ENCODE measurements at places on chromosomes 6 and 20.

GRCh38 chr20:35618263-35619131 is 2.9 kb downstream of the SPAG4 start:
- DNase-seq = no peak

DNA sequence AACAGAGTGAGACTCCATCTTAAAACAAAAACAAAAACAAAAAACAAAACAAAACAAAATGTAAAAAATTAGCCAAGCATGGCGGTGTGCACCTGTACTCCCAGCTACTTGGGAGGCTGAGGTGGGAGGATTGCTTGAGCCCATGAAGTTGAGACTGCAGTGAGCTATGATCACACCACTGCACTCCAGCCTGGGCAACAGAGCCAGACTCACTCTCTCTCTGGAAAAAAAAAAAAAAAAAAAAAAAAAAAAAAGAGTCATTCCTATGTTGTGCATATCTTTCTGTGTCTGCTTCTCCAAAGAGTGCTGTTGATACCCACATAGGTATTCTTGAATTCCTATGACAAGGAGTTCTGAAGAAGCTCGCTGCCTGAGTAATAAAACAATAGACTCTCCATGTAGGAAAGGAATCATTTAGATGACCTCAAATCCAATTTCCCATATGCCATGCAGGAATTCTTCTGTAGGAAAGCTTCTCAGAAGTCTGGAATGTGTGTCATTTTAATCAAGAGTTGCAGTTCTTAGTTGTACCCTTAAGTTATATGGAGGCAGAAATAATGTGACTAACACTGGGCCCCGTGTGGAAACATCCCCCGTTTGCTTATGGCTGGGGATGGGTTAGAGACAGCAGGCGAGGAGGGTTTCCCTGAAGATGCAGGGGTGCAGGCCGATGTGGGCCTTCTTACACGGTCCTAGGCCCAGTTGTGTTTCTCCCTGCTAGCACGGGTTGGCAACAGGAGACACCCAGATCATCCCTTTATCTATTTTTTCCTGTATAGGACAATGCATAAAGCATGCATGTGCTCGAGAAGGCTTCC is 79.4 kb downstream of the ZDHHC14 start:
- DNase-seq = no peak

GRCh38 chr6:33201935-33202334 is 1.3 kb downstream of the SLC39A7 start:
- DNase-seq = no peak

DNA sequence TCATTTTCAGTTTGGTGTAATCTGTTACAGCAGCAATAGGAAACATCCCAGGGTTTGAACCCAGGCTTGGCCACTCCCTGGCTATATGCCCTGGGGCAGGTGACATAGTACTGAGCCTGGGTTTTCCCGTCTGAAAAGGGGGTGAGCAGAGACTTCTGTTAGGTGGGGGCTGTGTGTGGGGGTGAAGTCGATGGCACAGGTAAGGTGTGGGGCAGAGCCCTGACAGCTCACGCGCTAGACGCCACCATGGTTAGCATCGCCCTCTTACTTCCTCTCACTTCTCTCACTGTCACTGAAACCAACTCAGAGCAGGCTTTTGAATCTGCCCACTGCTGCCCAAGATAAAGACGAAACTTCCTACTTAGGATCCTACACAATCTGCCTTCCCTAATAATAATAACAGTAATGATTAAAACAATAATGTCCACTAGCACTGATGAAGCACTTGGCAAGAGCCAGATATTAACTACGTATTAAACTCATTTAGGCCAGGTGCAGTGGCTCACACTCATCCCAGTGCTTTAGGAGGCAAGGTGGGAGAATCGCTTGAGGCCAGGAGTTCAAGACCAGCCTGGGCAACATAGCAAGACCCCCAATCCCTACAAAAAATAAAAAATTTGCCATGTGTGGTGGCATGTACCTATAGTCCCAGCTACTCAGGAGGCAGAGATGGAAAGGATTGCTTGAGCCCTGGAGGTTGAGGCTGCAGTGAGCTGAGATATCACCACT is 117.9 kb upstream of the PTPN1 start:
- DNase-seq = no peak

DNA sequence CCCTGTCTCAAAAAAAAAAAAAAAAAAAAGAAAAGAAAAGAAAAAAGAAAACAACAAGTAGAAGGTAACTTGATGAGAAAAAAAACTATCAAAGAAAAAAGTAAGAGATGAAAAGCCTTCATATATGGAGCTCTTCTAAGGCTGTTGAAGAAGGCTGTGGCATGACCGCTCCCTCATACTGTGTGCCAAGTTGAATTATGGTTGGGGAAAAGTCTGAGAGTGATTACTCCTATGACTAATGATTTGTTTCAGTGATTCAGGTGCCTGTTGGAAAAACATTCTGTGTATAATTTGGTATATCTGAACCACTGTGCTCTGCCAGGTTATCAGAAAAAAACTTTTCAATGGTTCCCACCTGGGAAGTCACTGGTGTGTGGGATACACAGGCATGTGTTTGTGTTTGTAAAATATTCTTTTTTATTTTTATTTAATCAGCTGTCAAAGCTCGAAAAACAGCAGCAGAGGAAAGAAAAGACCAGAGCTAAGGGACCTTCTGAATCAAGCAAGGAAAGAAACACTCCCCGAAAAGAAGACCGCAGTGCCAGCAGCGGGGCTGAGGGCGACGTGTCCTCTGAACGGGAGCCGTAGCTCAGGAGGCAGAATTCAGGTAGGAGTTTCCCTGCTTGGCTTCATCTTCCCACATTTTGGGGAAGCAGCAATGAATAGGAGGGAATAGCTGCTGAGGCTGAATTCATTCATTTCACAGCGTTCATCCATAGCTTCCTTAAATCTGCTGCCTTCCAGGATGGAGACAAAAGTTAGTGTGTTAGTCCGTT is 69.7 kb upstream of the SCP2D1 start:
- no peak for DNase-seq

- DNase-seq = no peak
Measured at GRCh38 chr6:157223511-157223910, 99.8 kb downstream of the TMEM242 start.

DNA sequence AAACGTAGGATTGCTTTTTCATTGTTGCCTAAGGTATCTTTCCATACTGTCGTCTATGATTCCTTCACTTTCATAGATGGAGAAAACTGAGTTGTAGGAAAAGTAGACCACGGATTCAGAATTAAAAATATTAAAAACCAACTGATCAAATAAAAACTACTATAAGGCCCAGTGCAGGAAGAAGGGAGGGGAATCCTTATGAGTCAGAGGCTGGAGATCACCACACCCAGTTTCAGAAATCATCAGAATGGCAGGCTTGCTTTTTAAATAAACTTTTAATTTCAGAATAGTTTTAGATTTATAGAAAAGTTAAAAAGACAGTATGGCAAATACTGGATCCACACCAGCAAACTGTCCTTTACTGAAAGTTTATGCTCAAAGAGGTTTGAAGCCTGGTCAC is 32.0 kb upstream of the POPDC3 start:
- no peak for DNase-seq

- no peak for DNase-seq
Measured at GRCh38 chr6:35247642-35248231, 11.8 kb upstream of the ZNF76 start.

- DNase-seq = no peak
Measured at GRCh38 chr6:158013904-158014504, 32.3 kb downstream of the SYNJ2 start.

DNA sequence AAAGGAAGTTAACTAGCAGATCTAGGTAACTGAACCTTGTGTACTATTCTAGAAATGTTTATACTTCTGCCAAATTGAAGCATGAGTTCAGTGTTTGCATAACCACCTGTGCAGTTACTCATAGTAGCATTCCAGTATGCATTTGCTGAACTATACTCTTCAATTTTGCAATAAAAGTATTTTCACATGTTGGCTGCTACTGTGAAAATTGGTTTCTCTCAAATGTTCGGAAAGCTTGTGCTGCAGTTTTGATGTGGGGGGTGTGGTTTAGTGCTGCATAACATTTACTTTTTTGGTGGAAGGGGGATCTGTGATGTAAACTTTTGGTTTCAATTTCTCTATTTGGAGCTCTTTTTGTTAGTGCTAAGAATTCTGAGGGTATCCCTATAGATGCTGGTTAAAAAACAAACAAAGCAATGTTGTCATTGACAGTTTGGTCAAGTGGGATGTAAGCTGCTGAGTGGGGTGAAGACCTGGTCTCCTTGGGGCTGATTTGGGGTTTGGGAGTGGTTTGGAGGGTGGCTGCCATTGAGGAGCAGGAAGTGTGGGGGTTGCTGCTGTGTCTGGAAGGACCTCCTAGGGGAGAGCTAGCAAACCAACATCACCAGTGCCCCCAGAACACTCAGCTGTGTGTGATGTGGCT is 87.8 kb downstream of the CARMIL1 start:
- no peak for DNase-seq

DNA sequence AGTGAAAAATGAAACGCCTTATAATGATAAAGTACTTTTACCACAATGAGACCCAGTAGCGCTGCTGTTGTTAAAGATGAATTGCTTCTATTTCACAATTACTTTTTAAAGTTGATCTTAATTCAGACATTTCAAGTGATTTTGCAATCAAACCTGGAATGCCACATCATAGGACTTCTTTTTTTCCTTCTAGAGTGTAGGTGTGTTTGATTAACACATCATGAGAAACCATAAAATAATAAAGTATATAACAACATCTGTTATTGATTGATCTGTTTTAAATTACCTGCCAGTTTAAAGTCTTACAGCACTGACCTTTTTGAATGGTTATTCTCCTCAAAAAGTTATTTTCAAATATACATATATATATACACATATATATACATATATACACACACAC is 38.6 kb downstream of the HEBP2 start:
- no peak for DNase-seq

- DNase-seq = no peak
Measured at GRCh38 chr20:63284544-63284949, 8.4 kb upstream of the COL20A1 start.

DNA sequence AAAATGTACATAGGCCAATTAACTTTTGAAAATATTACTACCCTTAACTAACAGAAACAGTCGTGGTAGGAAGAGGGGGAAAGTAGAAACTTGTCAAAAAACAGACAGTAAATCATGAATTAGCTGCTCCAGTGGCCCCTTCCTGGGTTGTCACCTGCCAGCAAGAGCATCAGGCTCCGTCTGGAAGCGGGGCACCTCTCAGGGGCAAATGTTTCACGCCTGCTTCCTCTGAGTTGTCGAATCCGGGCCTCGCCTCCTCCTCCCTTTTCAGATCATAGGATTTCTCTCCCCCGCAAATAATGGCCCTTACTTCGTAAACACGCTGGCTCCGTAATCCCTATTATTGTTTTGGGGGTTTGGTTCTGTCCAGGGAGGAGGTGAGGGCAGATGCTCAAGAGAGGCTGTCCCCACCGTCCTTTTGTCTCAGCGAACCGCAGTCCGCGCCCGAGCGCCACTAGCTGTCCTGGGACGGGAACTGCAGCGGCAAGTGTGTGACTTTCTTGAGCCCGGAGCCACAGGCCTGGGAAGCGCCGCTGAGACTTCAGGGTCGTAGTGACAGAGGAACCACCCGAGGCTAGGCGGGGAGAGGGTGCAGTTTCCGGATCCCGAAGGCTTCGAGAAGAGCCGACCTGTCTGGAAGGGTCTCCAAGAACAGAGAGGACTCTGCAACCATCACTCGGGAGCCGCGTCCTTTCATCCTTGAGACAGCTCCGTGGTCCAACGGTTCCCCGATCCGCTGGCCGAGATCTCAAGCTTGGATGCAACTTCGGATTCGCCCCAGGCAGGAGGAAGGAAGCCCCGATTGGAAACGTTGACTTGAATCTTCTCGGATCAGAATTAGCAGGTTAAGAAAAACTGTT is 214.5 kb upstream of the ZNF184 start:
- DNase-seq = peak; percentile 41

Measured in activated T-helper 1 cell treated with anti-CD3 and anti-CD28 coated beads, Interleukin-2, amount 50 U/mL, for 16 hours (primary cell).